ENCODE measurements at places on chromosomes 3 and 15.

GRCh38 chr15:81146466-81146865, 12.4 kb downstream of the CFAP161 start:
- no peak for DNase-seq

DNA sequence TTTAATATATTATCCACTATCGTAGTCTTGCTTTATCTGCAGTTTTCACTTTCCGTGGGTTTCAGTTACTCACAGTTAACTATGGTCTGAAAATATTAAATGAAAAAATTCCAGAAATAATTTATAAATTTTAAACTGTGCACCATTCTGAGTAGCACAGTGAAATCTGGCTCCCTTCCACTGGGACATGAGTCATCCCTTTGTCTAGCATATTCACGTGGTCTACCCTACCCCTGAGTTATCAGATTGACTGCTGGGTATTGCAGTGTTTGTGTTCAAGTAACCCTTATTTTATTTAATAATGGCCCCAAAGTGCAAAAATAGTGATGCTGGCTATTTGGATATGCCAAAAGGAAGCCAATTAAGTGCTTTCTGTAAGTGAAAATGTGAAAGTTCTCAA, 539.5 kb upstream of the AGTR1 start:
- DNase-seq = no peak

GRCh38 chr3:188294113-188294512, 140.2 kb downstream of the LPP start:
- no peak for DNase-seq

DNA sequence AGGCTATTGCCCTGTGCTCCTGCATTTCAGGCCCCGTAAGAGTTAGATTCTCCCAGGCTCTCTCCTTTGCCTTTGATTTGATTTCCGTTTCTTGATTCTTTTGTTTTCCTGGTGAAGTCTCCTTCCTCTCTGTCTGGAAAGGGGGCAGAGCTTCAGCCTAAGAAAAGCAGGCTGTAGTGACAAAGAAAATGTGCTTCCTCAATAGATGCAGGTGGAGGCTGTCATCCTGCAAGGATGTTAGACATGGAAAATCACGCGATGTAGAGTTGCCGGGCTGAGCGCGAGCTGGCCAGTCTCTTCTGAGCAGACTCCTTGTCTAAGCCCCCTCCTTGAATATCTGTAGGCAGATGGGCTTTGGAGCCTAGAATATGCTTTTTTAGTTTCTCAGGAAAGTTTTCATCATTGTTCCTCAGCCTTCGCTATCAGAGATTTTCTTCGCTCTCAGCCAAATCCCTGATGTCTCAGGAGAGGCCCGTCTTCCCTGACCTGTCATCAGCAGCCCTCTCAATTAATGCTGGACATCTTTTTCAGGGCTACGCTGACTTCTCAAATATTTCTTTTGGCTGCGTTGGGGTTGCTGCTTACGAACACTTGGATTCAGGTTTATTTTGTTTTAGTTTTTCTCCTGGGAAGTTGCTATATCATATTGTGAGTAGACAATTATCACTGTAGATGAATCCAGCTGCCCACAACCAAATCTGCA, 163.6 kb downstream of the ITPR1 start:
- DNase-seq = no peak

- DNase-seq = no peak
These were observed 232.6 kb downstream of the ABHD5 start for GRCh38 chr3:43923104-43923882.

GRCh38 chr3:23876923-23877322, 39.9 kb downstream of the NKIRAS1 start:
- no peak for DNase-seq

DNA sequence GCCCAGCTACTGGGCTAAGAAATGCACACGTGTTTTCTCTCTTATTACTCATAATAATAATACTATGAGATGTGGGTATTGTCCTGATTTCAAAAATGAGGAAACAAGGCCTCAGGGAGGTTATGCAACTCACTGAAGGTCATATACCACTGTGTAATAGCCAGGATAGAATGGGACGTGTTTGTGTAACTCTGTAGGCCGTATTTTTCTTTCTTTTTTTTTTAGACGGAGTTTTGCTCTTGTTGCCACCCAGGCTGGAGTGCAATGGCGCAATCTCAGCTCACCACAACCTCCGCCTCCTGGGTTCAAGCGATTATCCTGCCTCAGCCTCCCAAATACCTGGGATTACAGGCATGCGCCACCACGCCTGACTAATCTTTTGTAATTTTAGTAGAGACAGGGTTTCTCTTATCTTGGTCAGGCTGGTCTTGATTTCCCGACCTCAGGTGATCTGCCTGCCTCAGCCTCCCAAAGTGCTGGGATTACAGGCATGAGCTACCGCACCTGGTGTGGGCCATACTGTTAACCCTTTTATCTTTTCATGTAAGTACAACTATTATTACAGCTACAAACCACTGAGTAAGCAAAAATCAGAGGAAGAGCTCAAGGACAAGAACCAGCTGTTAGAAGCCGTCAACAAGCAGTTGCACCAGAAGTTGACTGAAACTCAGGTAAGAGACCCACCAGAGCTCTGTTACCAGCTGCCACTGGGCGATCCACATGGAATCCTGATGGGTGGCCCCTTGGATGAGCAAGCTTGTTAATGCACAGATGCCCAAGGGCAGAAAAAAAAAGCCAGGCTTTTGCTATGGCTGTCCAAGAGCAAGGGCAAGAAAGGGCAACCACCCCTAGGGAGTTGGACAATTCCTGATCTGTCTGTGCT, 6.7 kb downstream of the KNSTRN start:
- no peak for DNase-seq

GRCh38 chr15:87973501-87974215, 282.9 kb downstream of the NTRK3 start:
- DNase-seq = no peak

DNA sequence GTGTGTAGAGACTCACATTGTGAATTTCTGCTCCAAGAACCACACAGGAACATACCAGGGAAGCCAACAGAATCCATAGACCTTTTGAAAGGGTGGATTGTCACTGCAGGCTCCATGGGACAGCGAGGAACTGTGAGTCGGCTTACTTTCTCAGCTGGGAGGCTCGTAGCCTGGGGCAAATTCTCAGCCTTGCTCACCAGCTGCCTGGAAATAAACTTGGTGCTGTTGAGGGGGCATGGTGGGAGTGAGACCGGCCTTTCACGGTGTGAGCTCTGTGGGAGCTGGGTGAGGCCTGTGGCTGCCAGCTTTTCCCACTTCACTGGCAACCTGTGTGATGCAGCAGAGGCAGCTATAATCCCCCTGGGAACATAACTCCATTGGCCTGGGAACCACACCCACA, 146.6 kb upstream of the P2RY1 start:
- DNase-seq = no peak

- DNase-seq = no peak
These were observed 246.5 kb downstream of the ULK4 start for GRCh38 chr3:41715376-41715775.

GRCh38 chr3:9100513-9100894, 137.2 kb upstream of the RAD18 start:
- DNase-seq = no peak

GRCh38 chr15:74957476-74958035, 984 bp upstream of the RPP25 start:
- no peak for DNase-seq

DNA sequence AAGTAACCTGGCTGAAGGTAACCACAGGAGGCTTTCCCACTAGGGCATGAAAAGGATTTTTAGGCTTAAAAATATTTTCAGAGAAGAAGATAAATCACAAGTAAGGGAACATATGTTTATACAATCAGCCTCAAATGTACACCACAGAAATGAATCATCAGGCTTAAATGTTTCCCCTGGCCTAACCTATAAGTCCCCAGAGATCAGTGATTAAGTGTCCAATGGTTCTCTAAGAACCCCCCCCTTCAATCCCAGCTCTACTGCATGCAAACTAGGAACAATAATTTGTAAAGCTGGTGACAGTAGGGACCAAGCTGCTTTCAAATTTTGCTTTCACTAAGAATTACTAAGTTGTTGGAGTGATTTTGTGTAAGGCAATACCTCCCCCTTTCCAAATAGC, 431.6 kb upstream of the LMCD1 start:
- DNase-seq = no peak

- no peak for DNase-seq
These were observed 59.7 kb downstream of the ATP2B2 start for GRCh38 chr3:10445561-10446175.

DNA sequence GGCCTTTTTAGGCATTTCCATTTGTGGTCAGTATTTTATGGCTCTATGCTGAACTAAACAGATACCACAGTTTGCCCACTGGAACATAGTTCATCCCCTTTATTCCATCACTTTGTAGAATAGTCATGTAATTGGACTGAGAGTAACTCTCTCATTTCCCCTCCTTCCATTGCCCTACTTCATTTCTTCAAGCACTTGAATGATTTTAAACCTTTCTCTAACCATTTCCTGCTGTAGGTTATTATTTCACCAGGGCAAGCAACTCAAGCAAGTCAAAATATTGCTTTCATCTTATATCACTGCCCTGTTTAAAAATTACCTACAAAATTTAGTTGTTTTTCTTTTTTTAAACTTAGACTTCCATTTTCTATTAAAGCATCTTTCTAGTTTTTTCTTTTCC, 177.0 kb downstream of the RAP2B start:
- no peak for DNase-seq

- DNase-seq = no peak
These were observed 517.5 kb upstream of the UBE2E2 start for GRCh38 chr3:22685597-22685996.

DNA sequence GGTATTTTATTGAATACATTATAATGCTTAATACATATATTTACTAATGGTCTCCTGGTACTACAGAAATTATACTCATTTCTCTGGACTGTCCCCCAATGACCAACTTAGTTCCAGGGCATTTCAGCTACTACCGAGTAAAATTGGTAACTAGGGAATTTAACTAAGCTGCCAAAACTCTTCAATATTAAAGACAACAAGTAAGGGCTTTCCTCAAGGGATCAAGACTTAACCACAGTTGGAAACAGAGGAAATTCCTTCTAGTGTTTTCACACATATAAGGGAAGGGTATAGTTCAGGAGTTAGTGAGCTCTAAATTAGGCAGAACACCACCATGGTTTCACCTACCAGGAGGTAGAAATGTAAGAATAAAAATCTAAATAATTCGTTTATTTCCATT, 357.4 kb downstream of the TBL1XR1 start:
- no peak for DNase-seq

DNA sequence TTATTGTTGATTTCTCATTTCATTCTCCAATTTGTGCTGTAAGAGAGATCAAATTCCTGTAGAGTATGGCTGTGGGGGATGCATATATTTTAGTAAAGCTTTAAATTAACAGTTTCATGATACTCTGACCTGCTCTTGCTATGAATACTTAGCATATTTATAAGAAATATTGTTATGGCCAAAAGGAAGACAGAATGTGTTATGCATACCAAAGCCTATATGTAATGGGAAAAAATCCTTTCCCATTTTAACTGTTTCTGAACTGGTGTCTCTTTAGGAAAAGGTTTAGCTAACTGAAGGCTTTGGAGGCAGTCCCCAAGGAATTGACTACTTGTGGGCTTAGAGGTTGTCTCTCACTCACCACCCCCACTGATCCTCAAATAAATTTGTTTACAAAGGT, 59.2 kb downstream of the CADPS start:
- no peak for DNase-seq

DNA sequence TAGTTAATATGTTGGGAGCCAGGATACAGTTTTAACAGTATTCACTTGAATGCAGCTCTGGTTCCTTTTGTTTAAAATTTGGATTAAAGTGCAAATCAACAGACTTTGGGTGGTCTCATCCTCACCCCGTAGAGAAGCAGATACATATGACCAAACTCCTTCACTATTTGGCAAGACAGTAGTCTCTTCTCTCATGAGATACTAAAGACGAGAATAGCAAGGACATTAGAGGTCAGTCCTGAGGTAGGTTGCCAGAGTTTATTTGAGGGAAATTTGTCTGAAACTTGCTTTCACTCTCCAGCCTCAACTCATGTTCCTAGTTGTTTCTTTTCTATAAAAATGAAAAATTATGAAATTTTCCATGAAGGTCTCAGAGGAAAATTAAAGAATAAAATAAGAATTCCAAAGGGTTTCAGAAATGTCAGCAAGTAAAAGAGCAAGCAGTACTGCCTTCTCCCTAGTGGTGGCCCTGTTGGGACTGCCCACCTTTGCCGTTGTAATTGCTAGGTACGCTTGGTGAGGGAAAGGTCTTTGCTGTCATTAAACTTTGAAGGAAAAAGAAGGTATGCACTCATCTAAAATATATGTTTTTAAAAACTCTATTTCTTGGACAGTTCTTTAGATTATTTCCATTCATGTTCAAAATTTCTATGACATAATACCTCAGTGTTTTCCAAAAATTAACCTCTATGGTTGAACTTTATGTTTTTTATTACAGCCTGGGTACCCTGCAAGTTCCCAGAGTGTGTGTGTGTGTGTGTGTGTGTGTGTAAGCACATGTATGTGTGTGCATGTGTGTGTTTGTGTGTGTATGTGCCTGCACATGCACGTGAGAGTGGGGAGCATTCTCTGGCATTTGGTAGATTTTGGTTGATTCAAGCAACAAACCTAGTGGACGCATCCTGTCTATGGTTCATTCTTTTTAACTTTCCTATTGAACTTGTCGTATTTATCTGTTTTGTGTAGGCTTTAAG, 111.4 kb downstream of the CMSS1 start:
- DNase-seq = no peak

GRCh38 chr3:129583289-129583688, 23.2 kb downstream of the PLXND1 start:
- no peak for DNase-seq

DNA sequence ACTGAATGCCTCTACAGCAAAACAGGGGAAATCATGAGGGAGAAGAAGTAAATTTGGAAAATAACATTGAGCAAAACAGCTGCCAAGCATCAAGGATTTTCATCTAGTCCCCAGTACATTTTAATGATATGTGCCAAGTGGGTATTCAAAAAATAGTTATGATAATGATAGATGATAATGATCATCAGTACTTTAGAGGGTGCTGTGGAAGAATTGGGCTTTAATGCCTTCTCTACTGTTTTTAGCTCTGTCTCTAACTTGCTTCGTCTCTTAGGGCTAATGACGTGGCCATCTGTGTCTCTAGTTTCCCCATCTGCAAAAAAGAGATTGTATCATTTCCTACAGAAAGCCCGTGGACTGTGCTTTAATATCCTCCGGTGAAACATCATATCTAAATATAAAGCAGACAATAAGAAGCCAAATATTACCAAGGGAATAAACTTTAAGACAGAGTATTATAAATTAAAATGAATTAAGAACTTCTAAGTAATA, 10.2 kb upstream of the FSIP1 start:
- no peak for DNase-seq

Measured in NCI-H1436 treated with DMSO at 0.1 percent for 48 hours (cell line).